ENCODE measurements at places on chromosomes 11 and 22.

DNA sequence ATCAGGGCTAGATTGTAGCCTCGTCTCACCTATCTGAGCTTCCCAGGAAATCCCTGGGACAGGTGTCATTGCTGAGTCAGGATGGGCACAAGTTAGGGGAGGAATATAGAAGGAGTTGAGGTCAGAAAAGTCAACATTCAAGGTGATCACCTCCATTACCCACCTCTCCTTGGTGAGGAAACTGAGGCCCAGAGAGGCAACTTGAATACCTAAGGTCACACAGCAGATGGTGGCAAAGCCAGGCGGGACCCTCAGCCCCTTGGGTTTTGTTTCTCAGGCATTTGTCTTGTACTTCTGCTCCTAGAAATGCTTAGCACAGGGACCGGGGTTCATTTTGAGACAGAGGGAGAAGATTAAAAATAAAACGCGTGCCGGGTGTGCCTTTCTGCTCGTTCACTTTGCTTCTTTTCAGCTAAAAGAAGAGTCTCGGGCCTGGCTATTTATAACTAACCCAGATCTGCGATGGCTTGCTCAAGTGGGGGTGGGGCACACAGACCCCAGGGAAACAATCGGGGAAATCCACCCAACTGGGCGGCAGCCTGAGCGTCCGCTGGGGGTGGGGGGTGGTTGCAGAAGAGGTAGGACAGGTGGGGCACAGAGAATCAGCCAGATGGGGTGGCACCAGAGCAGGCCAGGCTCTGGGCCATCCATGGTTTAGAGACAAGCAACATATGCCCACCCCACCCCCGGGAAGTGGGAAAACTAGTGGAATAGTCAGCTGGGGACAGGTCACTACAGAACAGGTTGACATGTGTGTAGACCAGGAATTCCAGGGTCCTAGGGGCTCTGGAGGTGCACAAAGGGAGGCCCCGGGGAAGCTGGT lies 3.9 kb upstream of the GNAZ start:
- no peak for DNase-seq

DNA sequence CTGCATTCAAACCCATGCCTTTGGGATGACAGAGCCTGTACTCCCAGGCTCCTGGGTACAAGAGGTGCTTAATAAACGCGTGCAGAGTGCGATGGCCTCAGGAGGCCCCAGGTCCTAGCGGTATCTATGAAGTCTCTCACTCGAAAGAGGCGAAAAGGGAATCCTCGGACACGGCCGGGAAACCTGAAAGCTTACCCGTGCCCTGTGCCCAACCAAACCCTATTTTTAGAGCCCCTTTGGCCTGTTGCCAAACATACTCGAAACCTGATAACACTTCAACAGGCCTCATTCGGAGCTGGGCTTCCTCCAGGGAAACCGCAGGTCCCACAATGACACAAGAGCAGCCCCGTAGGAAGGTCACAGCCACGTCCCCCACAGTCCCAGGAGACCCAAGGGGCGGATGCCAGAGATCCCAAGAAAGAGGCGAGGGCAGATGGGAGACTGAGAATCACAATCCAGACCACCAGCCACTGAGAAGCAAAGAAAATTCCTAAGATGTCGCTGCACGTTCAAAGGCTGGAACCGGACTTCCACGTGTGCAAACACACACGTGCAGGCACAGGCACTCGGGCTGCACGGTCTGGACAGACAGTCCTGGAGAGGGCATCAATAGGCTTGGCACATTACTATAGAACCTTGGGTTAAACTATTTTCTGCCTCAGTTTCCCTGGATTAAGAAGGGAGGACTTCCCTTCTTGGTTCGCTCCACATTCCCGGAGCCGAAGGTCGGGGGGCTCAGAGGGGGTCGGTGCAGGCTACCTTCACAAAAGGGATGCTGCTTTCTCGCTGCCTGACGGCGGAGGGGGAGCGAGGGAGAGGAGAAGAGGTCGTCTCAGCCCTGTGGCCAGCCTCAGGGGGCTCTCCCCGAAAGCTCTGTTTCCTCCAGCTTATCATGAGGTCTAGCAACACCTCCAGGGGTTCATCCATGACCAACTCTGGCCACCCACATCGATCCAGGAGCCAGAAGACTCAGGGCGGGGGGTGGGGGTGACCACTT lies 8.2 kb downstream of the PDGFB start:
- DNase-seq, result no peak

GRCh38 chr11:78594814-78595213 lies 20.1 kb upstream of the NARS2 start:
- no peak for DNase-seq

GRCh38 chr22:48258064-48258701 lies 1495.7 kb downstream of the TBC1D22A start:
- no peak for DNase-seq

- DNase-seq, result no peak
Measured at GRCh38 chr11:46664612-46665011, 35.8 kb downstream of the ARHGAP1 start.

GRCh38 chr22:38777087-38777671 lies 16.8 kb downstream of the DNAL4 start:
- DNase-seq, result no peak

DNA sequence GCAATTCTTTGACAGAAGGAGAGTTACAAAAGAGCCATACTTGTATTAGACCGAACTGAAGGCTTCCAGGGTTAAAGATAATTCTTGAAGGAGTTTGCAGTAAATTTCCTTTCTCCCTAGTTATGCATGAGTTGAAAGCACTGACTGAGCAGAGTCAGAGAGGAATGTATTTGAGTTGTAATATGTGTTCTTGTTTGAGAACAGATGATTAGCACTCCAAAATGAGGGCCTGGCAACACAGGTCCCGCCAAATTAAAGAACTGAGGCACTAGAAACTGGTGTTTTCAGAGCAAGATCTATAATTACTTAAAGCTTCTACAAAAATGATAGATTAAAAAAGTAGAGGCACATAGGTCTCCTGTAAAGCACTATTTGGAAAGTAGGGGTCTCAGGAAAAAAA lies 970.4 kb downstream of the OPCML start:
- DNase-seq, result no peak
